ENCODE measurements at places on chromosomes 6 and 20. TPM values are rescaled to one million over a fixed set of nuclear protein-coding genes. Genes with fewer than 3 reads are reported as not detected.

DNA sequence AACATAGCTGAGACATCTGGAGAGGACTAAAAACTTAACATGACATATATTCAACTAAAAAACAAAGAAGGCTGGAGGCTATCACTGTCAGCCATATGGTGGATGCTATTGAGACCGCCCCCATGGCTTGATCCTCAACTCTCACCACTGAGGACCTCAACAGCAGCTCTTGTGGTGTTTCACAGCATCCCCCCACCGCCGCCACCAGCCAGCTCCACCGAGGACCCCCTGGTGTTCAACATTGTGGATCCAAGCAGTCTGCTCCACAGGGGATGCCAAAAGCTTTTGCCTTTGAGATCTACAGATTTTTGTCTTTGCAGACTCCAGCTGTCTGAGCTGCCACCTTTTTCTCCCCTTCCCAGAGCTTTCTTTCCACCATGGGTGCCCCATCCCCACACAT is 64.6 kb downstream of the NUS1 start:
- DNase-seq, result no peak

- DNase-seq, result peak; percentile 86
These were observed 76.6 kb upstream of the CCDC167 start for GRCh38 chr6:37576336-37576737.

GRCh38 chr20:41234546-41234945 is 83.0 kb downstream of the ZHX3 start:
- DNase-seq, result no peak

DNA sequence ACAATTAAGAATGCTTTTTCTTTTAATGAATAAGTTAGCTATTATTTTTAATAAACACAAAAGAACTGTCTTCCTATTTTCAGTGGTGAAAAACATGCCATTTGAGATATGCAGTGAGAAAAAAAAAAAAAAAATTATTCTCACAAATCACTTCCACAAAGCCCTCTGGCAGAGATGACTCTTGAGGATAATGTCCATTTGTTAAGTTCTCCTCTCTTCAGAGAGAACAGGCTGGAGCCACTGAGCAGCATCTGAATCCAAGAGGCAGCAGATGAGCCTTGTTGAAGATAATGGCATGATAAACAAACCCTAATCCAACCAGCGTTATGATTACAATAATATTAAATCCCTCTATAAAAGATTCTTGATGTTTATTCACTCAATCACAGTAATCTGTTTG is 105.0 kb downstream of the PTPRK start:
- no peak for DNase-seq

- no peak for DNase-seq
These were observed 129.2 kb downstream of the GMPR start for GRCh38 chr6:16367571-16367970.

DNA sequence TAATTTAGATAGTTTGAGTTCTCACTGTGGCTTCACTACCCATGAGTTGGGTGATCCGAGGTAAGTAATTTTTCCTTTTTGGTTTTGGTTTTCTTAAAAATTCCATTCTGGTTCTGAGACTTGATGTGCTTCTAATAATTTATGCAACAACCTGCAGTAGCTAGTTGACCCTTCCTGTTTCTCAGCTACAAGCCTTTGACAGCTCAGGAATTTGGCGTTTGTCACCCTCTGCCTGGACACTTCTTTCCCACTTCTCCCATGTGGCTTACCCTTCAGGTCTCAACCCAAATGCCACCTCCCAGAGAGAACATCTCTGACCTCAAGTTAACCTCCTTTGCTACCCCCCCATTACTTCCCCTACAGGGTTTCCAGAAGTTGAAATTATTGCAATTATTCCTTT is 49.7 kb upstream of the TSHZ2 start:
- DNase-seq, result no peak

GRCh38 chr6:49299279-49299678 is 163.8 kb downstream of the MMUT start:
- DNase-seq, result no peak

GRCh38 chr6:104022126-104022525 is 837.6 kb downstream of the HACE1 start:
- no peak for DNase-seq

DNA sequence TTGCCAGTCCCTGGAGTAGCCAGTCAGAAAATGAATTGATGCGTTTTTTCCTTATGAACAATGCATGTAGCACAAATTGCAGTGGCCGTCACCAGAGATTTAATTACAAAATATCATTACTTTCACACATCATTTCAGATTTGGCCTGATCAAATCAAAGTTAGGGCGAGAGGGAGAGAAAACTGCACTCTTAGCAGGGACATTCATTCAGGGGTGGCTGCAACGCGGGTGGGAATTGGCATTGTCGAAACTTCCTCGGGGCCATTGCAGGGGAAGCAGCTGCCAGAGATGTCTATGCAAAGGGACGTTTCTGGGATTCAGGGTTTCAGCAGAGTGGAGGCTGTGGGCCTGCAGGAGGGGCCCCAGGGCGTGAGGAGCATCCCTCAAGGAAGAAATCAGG is 76.5 kb upstream of the TOP1 start:
- DNase-seq, result no peak

DNA sequence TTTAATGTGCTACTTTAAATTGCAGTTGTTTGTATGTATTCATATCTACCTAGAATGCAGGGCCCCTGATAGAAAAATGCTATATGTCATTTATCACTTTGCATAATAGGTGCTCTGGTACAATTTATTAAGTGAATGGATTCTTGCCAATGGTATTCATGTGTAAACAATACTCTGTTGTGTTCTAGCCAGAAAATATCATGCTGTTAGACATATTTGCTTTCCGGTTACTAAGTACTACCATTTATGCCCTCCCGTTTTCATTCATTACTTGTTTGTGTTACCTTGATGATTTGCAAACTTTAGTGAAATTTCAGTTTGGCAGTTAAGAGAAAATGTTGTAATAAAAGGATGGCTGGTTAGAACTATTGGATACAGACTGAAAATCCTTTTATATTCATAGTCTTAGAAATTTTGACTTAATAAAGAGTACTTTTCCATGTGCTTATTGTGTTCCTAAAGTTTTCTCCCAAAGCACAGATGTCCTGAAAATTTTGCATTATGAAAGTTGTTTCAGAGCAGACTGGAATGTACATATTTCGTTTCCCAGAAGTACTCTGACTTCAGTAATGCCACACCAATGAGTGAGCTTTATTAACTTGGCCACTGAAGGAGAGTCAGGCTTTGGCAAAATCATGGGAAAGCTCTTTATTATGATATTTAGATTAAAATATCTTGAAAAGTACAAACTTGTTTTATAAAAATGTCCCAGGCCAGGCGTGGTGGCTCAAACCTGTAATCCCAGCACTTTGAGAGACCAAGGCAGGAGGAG is 31.5 kb downstream of the RPF2 start:
- no peak for DNase-seq

DNA sequence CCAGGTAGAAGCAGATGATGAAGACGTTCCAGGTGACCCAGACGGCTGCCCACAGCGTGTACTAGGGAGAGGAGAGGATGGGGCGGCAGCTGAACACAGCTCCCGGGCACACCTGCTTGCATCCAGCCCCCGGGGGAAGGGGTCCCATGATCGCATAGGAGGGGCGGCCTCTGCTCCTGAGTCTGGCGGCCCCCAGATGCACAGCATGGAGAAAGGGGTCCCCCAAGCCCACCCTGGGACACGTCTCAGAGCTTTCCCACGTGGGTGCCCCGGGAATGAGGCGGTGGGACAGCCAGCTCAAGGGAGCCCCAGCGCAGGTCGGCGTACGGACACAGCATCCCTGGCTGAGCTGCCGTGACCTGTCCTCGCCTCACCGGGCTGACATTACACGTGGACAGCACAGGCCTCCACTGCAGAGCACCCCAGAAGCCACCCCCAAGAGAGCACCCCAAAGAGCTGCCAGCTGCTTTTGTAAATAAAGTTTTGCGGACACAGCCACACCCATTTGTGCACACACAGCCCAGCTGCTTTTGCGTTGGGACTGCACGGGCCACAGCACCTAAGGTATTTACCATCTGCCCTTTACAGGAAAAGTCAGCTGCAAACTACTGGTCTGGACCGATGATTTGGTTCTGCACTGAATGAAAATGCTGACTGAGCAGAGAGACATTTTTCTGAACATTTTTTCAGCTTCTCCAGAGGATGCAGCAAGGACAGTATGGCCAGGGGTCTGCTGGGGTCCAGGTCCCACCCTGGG is 5.2 kb downstream of the NKAIN4 start:
- DNase-seq, result no peak

GRCh38 chr6:141460743-141461484 is 671.8 kb upstream of the GJE1 start:
- no peak for DNase-seq

Gene PLA2G7
- total RNA-seq, result not detected

Gene ZC3H12D
- 0.30 TPM for total RNA-seq

Gene SLC52A3
- total RNA-seq, result 3.0 TPM

Gene TCF21
- not detected for total RNA-seq

Gene MMP24
- 0.86 TPM for total RNA-seq

Gene SLC26A8
- not detected for total RNA-seq

Gene DNPH1
- total RNA-seq, result 66.3 TPM

Gene CCN6
- total RNA-seq, result not detected

Gene ADGB
- total RNA-seq, result not detected

Gene ARHGAP18
- total RNA-seq, result 38.9 TPM

Data from Daoy (cell line).